NCI-H1436 (cell line): ENCODE measurements at places on chromosomes 1 and 21.

GRCh38 chr1:40391688-40392145 is 18.2 kb downstream of the SMAP2 start:
- DNase-seq = no peak

DNA sequence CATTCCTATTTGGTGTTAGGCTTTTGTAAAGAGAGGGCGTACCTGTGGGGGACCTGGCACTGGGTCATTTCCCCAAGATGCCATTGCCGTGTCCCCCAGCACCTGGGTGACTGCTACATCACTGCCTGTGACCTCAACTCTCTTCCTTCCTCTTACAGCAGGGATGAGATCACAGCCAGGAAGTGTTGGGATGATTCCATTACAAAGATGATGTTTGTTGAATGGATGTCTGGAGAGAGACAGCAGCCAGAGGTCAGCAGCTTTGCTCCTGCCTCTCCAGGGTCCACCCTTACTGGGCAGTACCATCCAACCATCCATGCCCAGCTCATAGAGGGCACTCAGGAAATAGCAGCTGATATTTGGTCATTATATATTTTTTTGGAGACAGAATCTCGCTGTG is 35.1 kb downstream of the TMEM51 start:
- DNase-seq = no peak

DNA sequence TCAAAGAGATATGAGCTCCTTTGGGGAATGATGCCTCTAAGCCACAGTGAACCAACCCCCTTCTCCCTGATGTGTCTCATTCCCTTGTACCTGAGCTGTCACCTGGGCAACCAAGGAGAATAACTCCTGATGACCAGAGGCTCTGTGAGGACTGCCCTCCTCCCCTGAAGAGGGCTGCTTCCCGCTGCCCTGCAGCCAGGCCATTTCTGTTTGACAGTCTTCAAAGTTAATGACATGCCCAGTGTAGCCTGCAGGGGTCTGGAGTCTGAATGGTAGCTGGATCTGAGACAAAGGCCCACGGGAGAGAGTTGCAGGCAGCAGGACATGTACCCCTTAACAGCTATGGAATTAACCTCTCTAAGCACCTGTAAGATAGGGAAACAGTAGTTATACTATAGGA is 3.4 kb upstream of the SLFNL1 start:
- DNase-seq = no peak

GRCh38 chr1:90718411-90719329 is 1.6 kb upstream of the BARHL2 start:
- DNase-seq = no peak

DNA sequence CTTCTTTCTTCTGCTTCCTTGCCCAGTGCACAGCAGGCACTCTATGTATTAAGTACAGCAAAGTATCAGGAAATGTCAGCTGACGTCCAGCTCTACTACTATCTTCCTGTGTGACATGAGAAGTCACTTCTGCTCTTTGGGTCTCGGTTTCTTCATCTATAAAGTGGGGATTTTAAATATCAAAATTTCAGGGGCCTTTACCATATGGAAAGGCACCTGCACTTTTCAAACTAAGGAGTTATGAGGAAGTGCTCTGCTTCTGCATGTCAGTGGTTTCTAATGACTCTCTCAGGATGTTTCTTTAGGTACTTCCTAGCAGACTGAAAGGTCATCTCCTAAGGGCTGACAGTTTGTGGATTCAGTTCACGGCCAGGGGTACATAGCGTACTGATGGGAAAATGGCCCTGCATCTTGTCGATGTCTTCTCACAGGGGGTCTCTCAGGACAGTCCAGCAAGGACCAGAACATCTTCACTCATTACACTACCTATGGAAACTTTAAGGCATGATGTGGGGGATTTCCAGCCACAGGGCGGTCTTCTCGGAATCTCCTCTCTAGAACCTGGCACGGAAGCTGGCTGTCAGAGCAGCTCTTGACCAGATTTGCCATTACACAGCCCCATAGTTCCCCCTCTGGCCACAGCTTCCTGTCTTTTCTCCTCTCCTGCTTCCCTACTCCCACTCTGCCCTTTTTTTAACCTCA is 42.0 kb upstream of the MTF1 start:
- no peak for DNase-seq

DNA sequence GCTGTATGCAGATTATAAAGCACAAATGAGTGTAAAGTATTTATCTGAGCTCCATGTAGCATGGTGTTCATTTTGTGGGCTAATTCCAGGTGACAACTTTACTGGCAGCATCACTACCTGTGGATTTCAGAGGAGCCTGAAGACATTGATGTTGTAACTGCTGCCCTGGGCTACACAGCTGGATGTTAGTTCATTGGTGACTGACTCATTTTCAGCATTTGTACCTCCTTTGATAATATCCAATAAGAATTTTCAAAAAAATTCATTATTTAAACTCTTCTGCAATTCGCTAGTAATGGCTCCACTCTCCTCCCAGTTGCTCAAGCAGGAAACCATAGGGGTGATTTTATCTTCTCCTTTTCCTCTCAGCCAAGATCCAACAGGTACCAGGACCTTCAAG is 37.3 kb upstream of the HSD3B1 start:
- DNase-seq = no peak

GRCh38 chr1:85091671-85092280 is 43.5 kb upstream of the MCOLN3 start:
- DNase-seq = no peak

DNA sequence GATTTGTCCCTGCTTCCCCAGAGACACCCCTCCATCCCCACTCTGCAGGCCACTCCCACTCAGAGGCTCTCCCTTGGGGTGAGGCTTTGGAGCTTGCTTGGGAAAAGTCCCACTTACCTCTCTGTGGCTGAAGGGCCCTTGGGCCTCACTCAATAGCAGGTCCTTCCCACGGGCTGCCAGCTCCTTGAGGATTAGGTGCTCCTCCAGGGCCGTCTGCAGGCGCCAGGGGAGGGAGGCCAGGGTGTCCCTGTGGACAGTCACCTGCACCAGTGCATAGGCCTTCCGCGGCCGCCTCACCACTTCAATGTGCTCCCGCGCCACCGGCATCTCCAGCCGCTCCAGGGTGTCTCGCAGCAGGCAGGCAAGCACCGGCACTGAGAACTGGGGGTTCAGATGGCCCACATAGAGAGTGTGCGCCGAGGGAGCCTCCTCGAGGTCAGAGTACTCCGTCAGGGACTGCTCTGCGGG is 1.4 kb downstream of the SLFNL1 start:
- no peak for DNase-seq

DNA sequence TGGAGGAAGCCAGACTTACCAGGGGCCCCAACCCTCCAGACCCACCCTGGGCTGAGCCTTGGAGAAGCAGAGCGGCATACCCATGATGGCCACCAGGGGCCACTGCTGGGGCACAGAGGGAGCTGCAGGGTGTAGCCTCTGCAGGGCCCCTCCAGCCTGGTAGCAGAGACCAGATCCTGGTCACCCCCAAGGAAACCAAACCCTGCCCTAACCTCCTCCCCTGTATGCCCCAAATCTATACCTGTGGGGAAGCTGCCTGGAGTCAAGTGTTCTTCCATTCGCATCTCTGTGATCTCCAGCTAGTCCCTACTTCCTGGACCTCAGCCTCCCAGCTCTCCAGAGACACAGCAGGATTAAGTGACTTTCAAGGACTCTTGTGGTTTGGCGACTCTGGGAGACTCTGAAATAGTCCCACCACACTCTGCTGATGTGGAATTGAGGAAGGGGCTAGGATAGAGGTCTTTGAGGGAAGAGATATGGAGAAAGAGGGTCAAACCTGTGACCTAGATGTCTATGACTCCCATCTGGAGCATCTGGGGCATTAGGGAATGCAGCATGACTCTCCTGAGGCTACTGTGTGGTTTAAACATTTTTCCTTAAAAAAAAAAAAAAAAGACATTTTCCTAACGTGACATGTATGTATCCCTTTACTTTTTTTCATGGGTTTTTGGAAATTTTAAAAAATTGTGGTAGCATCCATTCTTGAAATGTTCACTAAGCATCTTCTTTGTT is 119.2 kb upstream of the IPO9 start:
- peak; percentile 50 for DNase-seq
